ENCODE measurements at places on chromosomes 4 and X.

- DNase-seq = no peak
Observed at GRCh38 chr4:184419976-184420375, 54.4 kb downstream of the IRF2 start.

- no peak for DNase-seq
Observed at GRCh38 chr4:15833801-15834200, 55.7 kb downstream of the CD38 start.

DNA sequence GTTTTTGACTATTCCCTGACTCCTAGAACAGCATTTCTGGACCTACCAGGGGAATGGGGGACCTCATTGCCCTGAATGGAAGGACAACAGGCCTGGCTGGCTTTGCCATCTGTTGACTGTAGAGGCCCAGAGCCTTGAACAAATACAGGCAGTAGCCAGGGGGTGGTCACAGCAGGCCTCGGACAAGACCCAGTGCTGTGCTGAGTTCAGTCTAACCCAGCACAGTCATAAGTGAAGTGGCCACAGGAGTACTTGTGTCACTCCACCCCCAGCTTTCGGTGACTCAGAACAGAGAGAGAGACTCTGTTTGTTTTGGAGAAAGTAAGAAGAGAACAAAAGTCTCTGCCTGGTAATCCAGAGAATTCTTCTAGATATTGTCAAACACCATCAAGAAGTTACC, 310.0 kb downstream of the PRR32 start:
- DNase-seq = no peak

- DNase-seq = no peak
Observed at GRCh38 chr4:52962721-52963120, 100.6 kb downstream of the RASL11B start.

GRCh38 chrX:63471004-63471403, 119.9 kb upstream of the SPIN4 start:
- no peak for DNase-seq

- DNase-seq = no peak
Observed at GRCh38 chr4:125111323-125111722, 203.4 kb upstream of the FAT4 start.

DNA sequence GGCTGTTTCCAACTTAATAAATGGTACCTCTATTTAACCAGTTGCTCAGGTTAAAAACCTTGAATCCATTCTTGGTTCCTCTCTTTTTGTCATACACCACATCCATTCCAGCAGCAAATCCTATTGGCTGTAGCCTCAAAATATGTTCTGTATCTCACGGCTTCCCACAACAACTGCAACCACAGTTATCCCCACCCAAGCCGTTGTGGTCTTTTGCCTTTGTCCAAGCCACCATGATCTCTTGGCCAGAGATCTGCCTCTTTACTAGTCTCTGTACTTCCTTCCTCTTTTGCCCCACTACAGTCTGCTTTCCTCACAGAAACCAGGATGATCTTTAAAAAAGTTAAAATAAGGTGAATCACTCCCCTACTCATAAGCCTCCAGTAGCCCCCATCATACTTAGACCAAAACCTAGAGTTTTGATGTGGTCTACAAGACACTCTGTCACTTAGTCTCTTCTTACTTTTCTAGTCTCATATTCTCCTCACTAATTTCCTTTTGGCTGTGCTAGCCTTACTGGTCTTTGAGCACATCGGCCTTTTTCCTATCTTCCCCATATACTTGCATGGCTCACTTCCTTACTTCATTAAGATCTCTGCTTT, 10.3 kb downstream of the MAOA start:
- no peak for DNase-seq

Measured in Jurkat, Clone E6-1 (cell line).